Cardiac septum (tissue), 1 donor: ENCODE measurements at places on chromosomes 3 and 15.

DNA sequence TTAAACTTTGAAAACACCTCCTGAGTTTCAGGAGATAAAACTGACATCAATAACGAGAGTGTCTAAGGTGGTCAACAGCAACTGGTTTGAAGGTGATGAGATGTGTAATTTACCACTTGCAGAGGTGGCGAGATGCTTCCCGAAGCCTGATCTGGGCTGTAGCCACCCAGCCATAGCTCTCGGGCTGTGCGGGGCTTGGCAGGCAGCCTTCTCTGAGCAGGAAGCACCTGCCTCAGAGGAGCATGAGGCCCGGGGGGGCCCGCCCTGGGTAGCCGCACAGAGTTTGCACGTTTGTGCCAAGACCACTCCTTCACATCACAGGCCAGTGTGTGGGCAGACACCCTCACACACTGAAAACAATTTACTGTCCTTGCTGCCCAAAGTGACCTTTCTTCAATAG lies 220.3 kb downstream of the CACNA2D3 start:
- DNase-seq, result no peak

- DNase-seq, result no peak
Observed at GRCh38 chr15:84783493-84784251, 33.5 kb upstream of the ALPK3 start.

GRCh38 chr15:66770518-66771350 lies 68.7 kb downstream of the SMAD6 start:
- DNase-seq, result no peak

GRCh38 chr3:10614168-10614567 lies 108.8 kb upstream of the ATP2B2 start:
- no peak for DNase-seq

GRCh38 chr3:183764847-183765731 lies 60.3 kb downstream of the MAP6D1 start:
- no peak for DNase-seq

DNA sequence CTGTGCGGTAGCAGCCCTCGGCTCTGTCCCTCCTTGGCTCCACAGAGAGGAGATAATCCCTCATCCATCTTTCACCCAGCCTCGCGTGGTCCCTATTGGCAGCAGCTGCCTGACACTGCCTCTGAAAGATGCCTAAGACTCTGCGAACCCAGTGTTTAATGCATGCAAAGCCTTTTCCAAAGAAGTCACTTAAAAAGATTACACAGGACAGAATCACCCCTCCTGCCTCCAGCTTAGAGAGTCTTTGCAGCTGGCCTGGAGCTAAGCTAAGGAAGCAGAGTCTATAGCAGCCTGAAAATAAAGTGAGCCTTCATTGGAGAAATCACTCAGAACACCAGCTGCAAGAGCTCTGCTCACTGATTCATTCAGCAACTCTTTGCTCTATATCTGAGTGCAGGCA lies 247.2 kb downstream of the SHQ1 start:
- no peak for DNase-seq

DNA sequence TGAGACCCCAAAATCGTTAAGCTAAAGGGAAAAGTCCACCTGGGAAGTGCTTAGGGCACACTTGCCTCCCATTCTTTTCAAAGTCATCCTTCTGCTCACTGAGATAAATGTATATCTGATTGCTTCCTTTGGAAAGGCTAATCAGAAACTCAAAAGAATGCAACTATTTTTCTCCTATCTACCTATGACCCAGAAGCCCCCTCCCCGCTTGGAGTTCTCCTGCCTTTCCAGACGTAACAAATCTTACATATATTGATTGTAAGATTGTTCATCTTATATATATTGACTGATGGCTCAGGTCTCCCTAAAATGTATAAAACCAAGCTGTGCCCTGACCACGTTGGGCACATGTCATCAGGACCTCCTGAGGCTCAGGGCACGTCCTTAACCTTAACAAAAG lies 56.8 kb upstream of the ACAN start:
- no peak for DNase-seq

GRCh38 chr3:123157598-123158287 lies 44.0 kb upstream of the SEC22A start:
- no peak for DNase-seq

DNA sequence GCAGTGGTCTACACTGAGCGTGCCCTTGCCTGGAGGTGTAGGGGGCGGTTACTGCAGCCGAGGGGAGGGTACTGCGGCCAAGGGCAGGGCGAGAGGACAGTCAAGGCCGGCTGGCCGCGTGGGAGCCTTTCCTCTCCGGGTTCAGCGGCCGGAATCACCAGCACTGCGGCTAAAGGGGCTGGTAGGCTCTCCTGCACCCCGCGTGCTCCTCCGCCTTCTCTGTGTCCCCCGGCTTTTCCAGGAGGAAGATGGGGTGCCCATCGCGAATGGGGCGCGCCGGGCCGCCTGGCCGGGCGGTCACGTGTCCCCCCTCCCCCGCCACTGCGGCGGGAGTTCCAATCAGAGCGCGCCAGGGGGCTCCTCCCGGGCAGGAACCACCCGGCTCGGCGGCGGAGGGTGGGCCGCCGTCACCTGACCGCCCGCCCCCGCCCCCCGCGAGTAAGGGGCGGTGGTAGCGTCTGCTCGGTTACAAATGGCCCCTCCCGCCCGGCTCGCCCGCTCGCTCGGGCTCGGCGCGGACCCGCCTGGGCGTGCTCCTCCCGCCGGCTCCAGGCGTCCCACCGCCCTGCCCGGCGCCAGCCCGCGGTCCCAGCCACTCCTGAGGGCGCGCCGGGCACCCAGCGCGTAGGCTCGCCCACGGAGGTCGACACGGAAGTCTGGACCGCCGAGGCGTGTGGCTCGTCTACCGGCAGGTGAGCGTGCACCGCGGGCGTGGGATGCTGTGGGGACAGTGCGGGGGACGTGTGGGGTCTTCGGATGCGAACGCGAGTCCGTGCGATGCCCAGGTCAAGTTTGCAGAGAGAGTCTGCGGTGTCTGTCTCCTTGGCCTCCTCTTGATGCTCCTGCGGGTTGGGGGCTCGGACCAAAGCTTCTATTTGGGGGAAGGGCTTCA lies 242.6 kb upstream of the TOPAZ1 start:
- DNase-seq, result no peak

DNA sequence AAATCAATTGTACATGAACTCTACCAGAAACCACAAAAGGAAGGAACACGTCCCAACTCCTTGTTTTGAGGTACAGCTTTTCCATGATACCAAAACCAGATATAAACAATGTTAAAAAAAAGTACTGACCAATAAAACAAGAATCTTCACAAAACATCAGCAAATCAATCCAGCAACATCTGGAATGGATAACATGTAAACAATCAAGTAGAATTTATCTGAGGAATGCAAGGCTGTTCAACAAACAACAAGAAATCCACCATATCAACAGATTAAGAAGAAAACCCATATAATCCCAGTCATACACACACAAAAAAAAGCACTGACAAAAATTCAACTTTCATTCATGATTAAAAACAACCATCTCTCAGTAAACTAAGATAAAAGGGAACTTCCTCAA lies 26.7 kb downstream of the TJP1 start:
- DNase-seq, result no peak

DNA sequence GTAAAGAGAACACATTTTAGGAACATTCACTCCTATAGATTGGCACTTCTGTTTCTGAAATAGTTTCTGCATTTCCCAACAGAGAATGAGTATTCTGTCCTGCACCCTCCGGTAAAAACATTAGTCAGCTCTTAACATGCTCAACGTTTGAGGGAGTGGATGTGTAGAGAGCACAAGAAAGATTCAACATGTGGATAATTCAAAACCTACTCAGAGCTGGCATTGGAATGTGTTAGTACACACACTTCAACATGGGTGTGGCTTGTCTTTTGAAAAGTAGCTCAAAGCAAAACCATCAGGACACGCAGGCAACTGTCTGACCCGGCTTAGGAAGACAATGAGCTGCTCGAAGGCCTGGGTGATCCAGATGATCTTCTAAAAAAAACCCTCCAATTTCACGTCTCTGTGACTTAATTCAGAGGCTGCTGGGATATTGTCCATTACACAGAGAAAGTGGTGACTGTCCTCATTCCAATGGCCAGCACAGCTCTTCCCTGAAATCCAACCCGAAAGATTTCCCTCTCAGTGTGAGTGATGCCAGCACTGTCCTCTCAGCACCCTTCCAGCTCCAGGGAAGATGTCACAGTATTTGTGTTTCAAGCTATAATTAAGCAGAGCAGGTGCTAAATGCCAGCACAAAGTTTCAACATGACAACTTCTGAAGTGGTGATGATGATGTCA lies 18.1 kb downstream of the FBN1 start:
- no peak for DNase-seq

GRCh38 chr3:71305231-71306206 lies 278.0 kb downstream of the FOXP1 start:
- no peak for DNase-seq

DNA sequence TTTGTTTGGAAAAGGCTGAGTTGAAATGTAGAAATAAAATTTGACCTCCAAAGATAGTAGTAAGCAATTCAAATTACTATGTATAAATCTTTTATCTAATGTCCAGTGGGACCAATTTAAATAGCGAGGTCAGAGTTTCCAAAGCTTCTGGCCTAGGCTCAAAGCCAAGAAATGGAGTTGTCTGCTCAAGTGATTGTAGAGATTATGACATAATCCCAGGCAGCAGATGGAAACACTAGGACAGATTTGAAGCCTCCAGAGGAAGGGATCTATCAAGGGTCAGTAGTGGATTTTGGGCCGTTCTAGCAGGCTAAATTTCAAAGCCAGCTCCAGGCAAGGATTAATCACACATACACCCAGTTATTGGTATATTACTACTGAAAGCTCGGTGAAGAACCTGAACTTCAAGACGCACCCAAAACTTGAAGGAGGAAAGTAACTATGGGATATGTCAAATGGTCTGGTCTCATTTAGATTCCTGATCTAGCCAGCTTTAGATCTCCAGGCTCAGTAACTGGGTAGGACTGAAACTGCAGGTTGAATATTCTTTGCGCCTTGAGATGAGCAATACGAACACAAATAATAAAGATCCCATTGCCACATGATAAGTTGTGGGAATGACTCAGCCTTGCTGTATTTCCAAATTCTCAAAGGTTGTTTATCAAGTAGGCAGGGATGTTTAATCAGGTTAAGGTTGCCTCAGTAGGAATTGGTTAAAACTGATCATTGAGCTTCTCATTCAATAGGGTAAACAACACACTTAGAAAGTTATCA lies 30.9 kb upstream of the ARRDC4 start:
- DNase-seq, result no peak

DNA sequence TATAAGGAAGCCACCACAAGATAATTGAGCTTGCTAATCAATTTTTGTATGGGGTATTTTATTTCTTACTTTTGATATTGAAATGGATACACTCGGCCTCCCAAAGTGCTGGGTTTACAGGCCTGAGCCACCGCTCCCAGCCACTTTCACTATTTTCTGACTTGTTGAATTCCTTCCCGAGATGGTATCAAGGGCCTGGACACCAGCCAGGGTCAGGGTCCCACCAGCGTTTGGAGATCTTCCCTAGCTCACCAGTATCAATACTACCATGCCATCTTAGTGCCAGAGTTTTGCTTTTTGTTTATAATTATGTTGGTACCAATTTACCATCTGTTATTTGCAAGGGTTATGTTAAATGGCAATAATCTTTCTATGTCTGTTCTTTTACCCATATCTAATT lies 5.5 kb upstream of the SELENOT start:
- no peak for DNase-seq

DNA sequence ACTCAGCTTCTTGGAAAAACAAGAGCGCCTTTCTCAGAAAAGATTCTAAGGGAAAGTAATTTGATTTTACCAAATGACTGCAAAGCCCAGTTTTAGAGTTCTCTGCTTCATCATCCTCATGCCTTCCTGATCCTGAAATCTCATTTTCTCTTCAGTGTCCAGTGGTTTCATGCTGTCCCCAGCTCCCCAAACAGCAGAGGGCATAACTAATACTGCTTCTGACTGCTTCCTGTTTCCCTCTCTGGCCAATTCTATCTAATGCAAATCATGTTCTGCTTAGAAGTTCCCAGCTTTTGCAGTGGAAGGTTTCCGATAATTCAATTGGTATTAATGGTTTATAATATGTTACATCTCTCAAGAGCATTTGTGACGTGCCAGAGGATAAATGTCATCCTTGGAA lies 161.1 kb downstream of the CLSTN2 start:
- no peak for DNase-seq

DNA sequence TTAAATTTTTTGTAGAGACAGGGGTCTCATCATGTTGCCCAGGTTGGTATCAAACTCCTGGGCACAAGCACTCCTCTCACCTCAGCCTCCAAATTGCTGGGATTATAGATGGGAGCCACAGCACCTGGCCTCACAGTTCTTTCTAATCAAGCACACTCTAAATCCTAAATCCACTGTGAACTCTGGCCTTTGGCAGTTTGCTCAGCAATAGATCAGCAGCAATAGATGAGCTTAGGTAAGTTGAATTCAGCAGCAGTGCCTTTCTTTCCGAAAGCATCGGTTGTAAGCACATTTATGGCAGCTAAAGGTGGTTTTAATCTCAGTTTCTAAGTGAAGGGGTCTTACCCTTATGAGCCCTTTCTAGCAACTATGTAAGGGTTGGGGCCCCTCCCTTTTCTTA lies 16.6 kb downstream of the PDHB start:
- no peak for DNase-seq

DNA sequence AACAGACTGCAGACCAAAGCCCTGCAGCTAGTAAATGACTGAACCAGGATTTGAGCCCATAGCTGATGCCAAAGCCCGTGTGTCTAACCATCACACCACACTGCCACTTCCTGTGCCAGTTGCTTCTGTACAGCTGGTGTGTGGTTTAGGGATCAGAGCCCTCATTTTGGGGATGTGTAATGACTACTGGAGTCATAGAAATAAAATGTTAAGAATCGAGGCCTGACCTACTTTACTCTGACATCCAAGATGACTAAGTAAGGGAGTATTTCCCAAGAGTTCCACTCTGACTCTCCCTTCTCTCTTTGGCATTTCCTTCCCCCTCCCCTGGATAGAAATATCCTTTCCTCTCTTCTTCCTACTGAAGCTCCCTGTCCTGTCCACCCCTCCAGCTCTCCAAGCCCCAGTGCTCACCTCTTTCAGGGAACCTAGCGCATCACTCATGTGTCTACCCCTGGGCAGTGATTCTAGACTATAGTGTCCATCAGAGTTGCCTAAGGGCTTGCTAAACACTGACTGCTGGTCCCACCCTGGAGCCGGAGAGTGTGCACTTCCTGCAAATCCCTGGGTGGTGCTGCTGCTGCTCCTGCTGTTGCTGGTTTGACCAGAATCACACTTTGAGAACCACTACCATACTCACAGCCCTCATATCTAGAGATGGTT lies 53.8 kb downstream of the MGLL start:
- no peak for DNase-seq

DNA sequence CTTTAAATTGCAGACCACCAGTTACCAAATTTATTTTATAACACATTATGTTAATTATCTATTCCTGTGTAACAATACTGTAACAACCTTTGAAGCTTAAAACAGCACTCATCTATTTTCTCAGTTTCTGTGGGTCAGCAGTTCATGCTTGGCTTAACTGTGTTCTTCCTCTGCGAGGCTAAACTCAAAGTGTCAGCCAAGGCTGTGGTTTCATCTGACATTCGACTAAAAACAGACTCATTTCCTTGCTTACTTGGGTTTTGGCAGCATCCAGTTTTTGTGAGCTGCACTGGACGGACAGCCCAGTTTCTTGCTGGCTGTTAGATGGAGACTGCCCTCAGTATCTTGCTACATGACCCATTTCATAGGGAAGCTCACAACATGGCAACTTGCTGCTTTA lies 247.3 kb upstream of the KCNH8 start:
- DNase-seq, result no peak
